ENCODE measurements at places on chromosomes 2 and 18.
A peak's percentile ranks its signal among the peaks of the same experiment; 100 is the strongest.

DNA sequence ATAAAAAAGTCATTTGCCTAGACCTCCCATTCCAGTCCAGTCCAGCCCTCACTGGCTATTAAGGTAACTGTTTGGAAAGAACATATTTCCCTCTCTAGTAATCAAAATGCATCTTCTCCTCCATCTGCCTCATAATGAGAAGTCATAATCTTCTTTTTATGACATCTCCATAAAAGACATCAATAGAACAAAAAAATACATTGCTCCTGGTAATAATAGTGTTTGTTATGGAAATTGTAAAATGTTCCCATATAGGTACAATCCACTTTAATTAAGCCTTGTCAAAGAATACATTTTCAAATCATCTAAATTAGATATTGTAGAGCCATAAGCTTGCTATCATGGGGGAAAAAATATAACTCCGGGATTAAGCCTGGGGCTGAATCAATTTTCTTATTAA lies 461.6 kb downstream of the LRATD1 start:
- no peak for DNase-seq

- no peak for DNase-seq
Observed at GRCh38 chr2:4098137-4098536, 394.8 kb downstream of the DCDC2C start.

DNA sequence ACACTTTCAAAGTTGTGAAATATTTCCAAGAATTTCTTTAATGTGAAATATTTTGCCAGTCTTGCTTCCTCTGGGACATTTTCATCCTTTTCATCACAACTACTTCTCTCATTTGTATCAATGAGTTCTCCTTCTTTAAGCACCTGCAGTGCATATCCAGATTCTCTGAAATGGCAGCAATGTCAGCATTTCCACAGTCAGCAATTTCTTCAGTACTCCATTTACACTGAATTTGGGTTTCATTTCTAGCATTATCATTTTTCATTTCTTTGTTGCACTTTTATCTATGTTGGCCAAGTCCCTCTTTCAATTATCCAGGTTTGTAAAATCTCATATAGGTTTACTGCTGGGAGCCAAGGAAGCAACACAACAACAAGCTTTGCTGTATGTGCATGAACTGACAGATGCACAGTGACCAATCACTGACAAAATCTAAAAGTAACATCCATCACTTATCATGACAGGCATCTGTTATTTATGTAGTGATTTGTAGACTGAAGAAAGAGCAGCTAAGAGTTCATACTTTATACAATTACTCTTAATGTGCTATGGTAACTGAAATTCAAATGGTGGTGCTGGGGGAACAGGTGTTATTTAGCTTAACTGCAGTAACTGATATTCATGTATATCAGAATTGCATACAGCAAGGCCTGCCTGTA lies 43.9 kb downstream of the SS18 start:
- no peak for DNase-seq

DNA sequence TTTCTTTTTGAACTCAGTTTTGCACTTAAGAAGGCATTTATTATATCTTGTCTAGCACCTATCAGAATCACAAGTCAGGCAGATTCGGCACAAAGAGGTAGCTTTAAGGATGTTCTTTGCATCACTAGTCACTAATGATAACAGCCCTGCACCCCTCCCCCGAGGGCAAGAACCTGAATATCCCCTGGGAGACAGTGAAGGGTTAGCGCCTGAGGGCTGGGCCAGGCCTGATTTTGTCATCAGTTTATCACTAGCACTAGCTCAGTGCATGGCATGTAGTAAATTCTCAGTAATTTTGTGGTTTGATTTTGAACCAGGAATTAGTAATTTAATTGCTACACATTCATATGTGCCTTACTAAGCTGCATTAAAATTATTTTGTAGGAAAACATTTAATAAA lies 23.9 kb upstream of the HS6ST1 start:
- DNase-seq = no peak

DNA sequence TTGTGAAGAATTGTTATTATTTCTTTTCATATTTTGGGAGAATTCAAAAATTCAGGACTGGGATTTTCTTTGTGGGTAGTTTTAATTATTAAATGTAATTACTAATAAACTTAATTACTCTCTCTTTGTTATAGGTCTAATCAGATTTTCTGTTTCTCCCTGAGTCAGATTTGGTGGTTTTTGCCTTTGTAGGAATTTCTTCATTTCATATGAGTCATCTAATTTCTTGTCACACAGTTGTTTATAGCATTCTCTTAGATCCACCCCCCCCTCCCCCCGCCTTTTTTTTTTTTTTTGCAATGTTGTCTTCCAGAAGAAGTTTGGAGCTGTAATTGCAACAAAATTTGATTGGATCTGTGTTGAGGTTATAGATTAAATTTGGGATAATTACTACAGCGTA lies 26.0 kb upstream of the GALR1 start:
- DNase-seq = peak; percentile 64

Measured in common myeloid progenitor, CD34-positive (primary cell).